ENCODE measurements at places on chromosomes 1 and 21.

DNA sequence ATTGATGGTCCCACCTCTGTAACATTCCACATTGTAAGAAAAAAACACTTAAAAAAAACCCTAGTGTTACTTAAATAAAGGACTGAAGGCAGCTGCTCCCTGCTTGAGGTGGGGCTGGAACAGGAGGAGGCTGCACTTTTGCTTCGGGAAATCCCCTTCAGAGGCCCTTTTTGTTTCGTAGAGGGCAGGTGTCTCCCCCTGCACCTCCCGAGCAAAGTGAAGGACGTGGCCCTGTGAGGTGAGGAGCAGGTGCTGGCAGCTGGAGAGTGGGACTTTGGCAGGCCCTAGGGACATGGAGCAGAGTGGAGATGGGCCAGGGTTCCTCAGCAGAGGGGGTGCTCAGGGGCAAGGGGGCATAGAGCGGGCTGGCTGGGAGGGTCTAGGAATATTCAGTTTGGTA, 33.4 kb upstream of the WNT4 start:
- H3K4me3 ChIP-seq: no peak overlapping the region
- no peak overlapping the region for H3K27ac ChIP-seq
- H3K27me3 ChIP-seq: peaks cover 3% of the 10 kb centered on the region
- DNase-seq: no peak
- no peaks in the 10 kb centered on the region for H3K36me3 ChIP-seq

GRCh38 chr1:212630158-212630900, 21.8 kb downstream of the ATF3 start:
- H3K4me3 ChIP-seq: no peak overlapping the region
- H3K36me3 ChIP-seq: no peaks in the 10 kb centered on the region
- H3K27ac ChIP-seq: no peak overlapping the region
- H3K4me1 ChIP-seq: peaks cover 3% of the 10 kb centered on the region

GRCh38 chr1:151520359-151520758, 9.2 kb downstream of the CGN start:
- no peaks in the 10 kb centered on the region for H3K36me3 ChIP-seq
- H3K27me3 ChIP-seq: peaks cover 2% of the 10 kb centered on the region
- H3K27ac ChIP-seq: no peak overlapping the region
- no peaks in the 10 kb centered on the region for H3K4me1 ChIP-seq

GRCh38 chr1:43512133-43512532, 18.6 kb upstream of the PTPRF start:
- no peak for DNase-seq
- no peaks in the 10 kb centered on the region for H3K36me3 ChIP-seq
- H3K27ac ChIP-seq: no peak overlapping the region
- no peak overlapping the region for H3K4me3 ChIP-seq
- H3K27me3 ChIP-seq: no peaks in the 10 kb centered on the region

DNA sequence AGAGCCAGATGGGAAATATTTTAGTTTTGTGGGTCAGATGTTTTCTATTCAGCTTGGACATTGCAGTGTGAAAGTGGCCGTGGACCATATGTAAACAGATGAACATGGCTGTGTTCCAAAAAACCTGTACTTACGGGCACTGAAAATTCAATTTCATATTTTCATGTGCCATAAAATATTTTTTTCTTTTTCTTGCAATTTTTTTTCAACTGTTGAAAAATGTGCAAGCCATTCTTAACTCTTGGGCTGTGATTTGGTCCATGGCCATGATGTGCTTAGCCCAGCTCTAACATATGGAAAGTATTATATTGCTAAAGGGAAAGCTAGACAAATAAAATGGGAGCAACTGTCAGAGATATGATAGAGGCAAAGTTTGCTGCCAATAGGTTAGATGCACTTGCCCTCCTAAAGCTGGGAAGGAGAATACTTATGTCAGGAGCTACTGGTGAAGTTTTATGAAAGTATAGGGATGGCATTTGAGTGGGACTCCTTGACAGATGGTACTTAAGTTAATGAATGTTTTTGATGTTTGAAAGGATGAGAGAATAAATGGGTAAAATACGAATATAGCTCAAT, 240.3 kb downstream of the RYR2 start:
- H3K27ac ChIP-seq: no peak overlapping the region
- H3K4me1 ChIP-seq: no peaks in the 10 kb centered on the region
- no peaks in the 10 kb centered on the region for H3K27me3 ChIP-seq
- DNase-seq: no peak
- H3K4me3 ChIP-seq: no peak overlapping the region

Measured in fibroblast of lung (primary cell).